ENCODE measurements at places on chromosomes 3 and 15.

DNA sequence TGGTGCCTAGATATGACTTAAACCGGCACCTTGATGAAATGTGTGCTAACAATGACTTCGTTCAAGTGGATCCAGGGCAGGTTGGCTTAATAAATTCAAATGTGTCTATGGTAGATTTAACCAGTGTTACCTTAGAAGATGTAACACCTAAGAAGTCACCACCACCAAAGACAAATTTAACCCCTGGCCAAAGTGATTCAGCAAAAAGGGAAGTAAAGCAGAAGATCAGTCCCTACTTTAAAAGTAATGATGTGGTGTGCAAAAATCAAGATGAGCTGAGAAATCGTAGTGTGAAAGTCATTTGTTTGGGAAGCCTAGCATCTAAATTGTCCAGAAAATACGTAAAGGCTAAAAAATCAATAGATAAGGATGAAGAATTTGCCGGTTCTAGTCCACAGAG, 1.1 kb downstream of the FAN1 start:
- no peak for DNase-seq

- no peak for DNase-seq
Measured at GRCh38 chr3:111352585-111352984, 189.4 kb upstream of the CD96 start.

DNA sequence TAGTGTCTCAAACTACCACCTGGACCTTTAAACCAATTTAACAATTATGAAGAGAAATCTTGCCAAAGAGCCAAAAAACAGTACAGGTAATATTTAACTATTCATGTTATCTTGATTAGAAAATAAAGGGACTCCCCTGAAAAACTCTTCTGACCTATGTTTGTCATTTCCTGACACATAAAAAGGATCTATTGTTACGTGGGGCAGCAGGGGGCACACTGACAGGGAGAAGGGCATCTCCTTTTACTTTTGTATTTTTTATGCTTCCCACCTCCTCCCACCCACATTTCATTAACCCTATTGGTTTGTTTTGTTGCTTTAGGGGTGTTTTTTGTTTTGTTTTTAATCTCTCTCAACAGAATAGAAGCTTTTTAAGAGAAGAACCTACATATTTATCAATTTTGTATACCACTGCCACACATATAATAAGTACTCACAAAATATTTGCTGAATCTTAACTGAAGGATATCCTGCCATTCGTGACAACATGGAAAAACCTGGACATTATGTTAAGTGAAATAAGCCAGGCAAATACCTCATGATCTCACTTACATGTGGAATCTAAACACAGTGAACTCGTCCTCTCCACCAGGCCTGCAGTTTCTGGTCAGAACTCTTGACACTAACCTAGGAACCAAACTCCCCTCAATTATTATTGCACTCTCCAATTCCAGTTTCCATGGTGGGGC, 17.7 kb downstream of the STAG1 start:
- no peak for DNase-seq

- DNase-seq, result no peak
Measured at GRCh38 chr3:14483286-14483685, 56.9 kb downstream of the GRIP2 start.

DNA sequence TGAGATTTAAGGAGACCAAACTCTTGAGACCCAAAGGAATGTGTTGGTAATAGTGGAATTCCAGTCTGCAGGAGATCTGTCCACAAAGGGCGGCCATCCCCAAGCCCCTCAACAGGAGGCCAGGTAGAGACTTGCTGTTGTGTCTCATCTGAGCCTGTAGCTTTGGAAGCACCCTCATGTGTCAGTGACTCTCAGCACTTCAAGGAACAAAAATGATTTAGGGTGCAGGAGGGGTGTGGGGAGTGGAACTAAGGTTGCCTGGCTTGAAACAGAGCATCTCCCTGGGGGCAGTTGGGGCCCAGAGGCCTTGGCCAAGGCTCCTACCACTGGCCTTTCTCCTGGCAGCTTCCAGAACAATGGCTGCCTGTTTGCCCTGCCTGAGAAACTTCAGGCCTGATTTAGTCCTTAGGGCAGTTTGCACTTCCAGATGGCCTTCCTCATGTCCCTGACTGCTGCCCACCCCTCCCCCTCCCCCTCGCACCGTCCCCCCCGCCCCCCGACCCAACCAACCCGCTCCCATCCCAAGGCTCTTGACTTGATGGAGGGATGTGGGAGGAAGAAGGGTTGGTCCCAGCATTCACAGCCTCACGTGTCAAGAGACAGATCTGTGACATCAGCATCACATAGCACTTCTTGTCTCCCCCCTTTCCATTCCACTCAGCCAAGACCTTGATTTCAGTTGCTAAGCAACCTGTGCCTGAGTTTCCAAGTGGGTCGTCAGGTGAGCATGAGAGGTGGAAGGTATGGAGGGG, 77.1 kb downstream of the CORO2B start:
- DNase-seq, result peak; percentile 25

DNA sequence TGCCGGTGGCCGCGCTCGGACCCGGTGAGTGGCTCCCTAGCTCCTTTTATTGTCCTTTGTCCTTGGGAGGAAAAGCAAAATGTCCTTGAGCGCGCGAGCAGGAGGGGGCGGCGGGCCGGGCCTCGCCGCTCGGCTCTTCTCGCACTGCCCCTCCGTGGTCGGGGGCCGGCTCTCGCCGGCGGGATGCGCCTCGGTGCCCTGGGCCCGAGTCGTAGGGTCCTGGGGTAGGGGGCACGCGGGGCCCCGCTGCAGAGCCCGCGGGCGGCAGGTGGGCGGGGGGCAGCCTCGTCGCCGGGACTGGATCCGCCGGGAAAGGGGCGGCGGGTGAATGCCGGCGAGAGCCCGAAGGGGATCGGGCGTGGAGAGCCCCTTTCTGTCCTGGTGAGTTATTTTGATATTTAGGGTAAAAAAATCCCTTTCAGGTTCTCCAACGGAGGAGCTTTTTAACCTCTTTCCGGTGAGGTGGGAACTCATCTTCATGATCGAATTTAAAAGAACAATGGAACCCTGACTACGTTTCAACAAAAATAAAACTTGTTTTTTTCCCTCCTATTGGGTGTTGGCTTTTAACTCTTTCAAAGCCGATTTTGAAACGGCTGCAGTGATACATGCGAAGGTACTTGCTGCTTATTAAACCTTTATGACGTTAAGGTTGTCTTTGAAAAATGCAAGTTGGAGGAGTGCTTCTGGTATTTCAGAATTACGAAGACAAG, 16.8 kb upstream of the CHD2 start:
- DNase-seq, result peak; percentile 16

DNA sequence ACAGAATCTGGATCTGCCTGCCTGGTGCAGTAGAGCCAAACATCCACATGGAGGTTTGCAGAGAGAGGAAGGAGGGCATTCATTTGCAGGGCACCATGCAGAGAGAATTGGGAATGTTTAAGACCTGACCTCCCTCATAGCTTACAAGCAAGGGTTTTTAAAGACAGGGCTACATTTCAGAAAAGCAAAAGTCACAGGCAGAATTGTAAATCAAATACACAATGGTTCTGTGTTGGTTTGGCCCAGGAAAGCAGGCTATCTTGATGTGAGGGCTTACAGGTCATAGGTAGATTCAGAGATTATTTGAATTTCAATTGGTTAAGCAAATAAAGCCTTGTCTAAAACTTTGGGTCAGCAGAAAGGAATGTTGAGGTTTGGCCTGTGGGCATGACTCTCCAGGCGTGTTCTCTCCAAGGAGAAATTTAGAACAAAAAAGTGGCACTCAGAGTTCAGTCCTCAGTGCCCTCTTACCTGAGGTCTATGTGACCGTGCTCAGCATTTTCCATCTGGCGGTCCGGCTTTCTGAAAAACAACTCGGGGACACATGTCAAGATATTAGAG, 91.5 kb downstream of the CD47 start:
- no peak for DNase-seq

- no peak for DNase-seq
Measured at GRCh38 chr15:91930092-91930491, 76.6 kb downstream of the SLCO3A1 start.
